ENCODE measurements at places on chromosomes 3 and 15. TPM values are rescaled to one million over a fixed set of nuclear protein-coding genes. Genes with fewer than 3 reads are reported as not detected.

GJD2 gene
- total RNA-seq: not detected

TMEM212 gene
- not detected for total RNA-seq

SLC22A14 gene
- total RNA-seq: 0.08 TPM

WDR5B gene
- total RNA-seq: 4.0 TPM

ACP3 gene
- 0.11 TPM for total RNA-seq

SEMA3G gene
- 12.8 TPM for total RNA-seq

CHRD gene
- total RNA-seq: 5.2 TPM

DNA sequence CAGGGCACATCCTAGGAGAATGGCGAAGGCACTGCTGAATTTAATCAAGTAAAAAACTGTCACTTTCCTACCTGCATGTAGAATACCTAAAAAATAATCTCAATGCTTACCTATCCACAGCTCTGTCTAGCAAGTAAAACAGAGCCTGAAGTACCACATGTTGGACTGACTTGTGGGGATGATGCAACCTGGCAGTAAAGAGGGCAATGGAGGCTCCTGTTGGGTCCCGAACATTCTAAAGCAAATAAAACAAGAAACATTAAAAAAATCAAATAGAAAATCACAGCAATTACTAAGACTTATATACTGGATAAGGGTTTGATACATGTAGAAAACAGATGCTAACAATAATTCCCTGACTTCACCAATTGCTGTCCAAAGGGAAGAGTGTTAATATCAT lies 56.1 kb downstream of the PTPN9 start:
- DNase-seq: no peak

DNA sequence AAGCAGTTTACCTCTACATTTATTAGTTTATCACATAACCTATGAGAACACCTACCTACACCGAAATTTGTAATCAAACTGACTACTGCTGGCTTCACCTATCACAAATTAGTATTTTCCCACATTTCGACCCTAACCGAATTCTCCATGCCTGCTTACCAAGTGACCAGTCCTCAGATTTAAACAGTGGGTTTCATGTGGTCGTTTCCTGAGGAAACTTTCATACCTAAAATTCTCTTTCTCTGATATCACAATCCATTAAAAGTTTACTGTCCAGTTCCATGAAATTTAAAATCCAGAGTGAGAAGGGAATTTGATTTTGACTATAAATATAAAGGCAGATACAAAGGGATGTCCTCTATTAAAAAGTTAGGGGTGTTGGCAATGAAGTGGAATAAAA lies 1.9 kb downstream of the PLOD2 start:
- DNase-seq: no peak

DNA sequence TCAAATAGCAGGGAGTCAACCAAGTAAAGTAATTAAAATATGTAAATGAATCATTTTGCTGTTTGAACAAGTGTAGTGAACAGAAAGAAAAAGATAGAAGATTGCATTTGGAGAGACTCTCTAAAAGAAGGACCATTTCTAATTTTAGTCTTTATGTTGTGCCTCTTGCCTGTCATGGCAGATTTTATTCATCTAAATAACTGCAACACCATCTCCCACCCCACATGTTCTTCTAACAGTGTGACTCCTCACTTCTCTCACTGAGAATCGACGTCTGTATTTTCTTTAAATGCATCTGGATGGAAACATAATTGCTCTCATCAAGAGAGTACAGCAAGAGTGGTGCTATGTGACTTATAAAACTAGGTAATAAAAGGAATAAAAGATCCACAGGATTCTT lies 439.9 kb upstream of the GBE1 start:
- DNase-seq: no peak

DNA sequence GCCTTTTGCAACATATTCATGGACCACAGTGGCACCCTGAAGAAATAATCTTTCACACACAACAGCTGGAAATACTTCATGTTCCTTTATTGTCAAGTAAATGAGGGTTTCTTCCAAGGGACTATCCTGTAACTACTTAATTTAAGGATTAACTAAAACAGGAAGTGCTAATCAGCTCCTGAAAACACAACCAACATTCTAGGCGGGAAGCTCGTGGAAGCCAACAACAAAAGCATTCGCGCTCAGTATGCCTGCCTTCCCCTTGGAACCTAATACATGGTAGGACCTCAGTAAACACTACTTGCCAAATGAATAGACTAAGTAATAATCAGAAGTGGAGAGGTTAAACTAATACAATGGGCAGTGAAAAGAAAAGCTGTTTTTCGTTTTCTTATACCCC lies 300.9 kb downstream of the RORA start:
- DNase-seq: no peak

- DNase-seq: peak; percentile 18
Measured at GRCh38 chr3:25455441-25456132, 27.5 kb downstream of the RARB start.

DNA sequence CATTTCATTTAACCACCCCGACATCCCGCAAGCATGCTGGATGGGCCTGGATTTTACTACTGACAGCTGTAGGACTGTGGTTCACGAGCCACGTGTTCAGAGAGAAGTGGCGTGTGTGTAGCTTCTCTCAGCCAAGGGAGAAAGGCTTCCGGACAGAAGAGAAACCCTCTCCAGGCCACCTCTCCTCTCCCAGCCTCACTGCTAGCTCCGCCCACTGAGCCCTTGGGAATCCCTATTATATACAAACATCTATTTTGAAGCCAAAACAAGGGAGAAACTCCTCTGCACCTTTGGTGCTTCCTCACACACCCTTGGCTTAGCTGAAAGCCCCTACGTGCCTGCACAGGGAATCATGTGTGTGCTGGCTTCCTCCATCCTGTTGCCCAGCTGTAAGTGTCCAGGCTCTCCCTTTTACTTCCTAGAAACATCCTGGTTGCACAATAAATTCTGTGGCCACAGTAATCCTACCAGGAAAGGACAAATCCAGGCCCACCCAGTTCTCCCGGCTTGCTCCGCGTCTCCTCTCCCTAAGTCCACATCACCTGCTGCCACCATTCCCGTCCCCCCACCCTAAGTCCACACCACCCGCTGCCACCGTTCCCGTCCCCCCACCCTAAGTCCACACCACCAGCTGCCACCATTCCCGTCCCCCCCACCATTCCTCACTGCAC lies 30.5 kb downstream of the PCSK6 start:
- no peak for DNase-seq

DNA sequence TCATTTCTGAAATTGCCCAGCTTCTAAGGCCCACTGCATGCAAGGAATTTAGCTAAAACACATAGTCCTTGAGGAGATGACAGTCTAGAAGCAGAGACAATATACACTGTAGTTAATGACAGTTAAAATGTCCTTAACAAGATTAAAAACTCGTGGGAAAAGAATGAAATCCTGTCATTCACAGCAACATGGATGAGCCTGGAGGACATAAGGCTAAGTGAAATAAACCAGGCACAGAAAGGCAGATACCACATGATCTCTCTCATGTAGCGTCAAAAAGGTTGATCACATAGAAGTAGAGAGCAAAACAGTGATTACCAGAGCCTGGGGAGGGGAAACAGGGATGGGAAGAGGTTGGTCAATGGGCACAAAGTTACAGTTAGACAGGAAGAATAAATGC lies 36.3 kb upstream of the GOLGA8J start:
- DNase-seq: no peak

DNA sequence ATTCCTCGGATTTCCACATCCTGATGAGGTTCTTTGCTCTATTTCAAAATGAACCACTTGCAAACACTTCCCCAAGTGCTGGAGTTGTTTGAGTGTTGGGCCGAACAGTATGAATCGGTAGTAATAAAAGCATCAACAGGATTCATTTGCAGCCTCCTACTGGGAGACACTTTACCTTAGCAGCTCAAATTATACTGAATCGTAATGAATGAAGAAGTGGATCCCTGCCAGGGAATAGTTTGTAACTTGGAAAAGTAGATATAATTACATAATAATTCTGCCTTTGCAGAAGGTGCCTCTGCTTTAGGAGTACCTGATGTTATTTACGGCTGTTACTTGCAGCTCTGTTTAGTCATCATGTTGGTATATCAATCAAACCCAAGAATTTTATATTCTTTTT lies 669.1 kb downstream of the CADM2 start:
- no peak for DNase-seq

- no peak for DNase-seq
Measured at GRCh38 chr3:90040554-90040953, 933.1 kb downstream of the EPHA3 start.

DNA sequence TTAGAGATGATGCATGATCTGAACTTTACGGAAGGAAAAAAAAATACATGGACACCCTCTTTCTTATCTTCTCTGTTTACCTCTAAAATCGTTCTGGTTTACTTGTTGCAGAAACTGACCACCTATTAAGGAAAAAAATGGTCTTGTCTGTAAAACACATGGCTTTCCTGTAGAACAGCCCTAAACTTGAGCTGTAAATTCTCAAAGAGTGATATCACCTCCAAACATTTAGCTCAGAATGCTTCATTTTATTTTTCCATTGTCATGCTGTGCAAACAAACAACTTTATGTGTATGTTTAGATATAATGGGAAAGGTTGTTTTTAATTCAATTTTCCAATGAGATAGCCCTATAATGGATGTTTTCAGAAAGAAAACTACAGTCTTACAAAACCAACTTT lies 237.4 kb upstream of the NR2F2 start:
- DNase-seq: no peak

DNA sequence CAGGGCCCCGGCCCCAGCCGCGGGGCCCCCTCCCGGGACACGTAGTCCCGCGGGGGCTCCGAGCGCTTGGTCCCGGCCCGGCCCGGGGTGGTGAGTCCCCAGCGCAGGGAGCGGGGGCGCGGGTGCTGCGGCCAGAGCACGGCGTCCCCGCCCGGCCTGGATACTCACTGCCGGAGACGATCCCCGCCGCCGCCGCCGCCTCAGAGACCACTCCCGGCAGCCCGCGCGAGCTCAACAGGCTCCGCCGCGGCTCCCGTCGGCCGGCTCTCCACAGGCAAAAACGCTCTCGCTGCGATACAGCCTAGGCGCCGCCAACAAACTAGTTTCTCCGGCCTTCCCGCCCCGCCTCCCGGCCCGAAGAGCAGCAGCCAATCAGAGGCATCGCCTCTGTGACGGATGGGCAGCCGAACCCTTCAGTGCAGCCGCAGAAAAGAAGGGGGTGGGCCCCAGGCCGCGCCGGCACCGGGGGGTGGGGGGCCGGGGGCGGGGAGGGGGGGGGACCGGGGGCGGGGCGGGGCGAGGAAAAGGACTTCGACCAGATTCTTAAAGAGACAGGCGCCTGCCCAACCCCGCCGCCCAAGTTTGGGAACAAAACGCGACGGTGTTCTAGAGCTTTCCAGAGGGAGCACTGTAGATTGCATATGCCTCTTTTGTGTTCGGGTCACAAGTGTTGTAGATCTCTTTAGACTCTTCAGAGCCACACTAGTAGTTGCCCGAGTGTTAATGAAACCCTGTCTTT lies at the start of gene KLHL25:
TSS of gene KLHL25 (minus strand) at position 328 of the 739 bp plus-strand sequence. CDS start 25,115 bp downstream, outside the sequence.
- peak; percentile 97 for DNase-seq

GRCh38 chr15:91908391-91908790 lies 54.9 kb downstream of the SLCO3A1 start:
- DNase-seq: no peak

DNA sequence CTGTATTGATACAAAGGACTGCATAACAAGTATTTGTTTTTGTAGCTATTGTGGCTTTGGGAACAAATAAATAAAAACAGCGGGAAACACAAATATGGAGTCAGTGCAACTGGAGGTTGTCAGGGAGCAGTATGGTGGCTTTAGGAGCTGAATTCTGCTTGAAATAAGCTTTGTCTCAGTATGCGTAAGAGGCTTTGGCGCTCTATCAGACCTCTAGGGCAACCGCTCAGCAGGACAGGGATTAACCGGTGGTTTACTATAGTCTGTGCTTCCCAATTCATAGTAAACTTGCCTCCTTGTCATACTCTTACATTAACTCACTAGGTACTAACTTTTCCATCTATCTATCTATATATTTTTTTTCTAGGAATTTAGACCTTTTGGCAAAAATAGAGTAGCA lies 104.6 kb downstream of the ZIC1 start:
- no peak for DNase-seq

- no peak for DNase-seq
Measured at GRCh38 chr3:129054605-129055104, 5.9 kb upstream of the GP9 start.

GRCh38 chr3:49100046-49100615 lies 4.4 kb downstream of the QARS1 start:
- DNase-seq: no peak

DNA sequence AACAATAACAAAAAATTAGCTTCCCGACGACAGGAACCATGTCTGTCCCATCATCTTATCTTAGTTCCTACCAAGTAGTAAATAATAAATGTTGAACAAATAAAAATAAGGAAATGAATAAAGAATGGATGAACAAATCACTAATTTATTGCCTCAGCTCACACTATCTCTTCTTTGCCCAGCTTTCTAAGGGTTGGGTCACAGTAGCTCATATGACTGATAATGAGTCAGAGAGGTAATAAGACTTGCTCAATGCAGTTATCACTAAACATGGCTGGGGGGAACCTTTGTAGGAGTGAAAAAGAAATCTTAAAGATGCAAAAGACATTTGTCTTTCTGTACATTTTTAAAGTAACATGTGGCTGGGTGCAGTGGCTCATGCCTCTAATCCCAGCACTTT lies 182.2 kb downstream of the WDR76 start:
- DNase-seq: no peak

DNA sequence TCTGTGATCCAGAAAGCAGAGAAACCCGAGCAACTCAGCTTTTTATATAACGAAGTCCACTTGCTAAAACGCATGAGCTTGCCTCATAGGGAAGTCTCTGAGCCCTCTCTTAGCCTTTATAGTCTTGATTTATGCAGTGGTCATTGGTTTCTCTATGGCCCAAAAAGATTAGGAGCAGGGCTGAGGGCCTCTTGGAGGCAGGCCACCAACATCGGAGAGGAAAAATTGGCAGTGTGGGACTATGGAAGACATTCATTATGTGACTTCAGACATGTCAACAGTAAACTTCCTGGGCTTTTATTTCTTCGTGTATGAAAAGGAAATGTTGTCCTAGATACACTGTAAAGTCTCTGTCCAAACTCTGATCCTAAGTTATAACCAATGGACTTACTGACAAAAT lies 13.5 kb downstream of the RAB8B start:
- DNase-seq: no peak

GRCh38 chr15:91880373-91880772 lies 26.9 kb downstream of the SLCO3A1 start:
- DNase-seq: no peak

DNA sequence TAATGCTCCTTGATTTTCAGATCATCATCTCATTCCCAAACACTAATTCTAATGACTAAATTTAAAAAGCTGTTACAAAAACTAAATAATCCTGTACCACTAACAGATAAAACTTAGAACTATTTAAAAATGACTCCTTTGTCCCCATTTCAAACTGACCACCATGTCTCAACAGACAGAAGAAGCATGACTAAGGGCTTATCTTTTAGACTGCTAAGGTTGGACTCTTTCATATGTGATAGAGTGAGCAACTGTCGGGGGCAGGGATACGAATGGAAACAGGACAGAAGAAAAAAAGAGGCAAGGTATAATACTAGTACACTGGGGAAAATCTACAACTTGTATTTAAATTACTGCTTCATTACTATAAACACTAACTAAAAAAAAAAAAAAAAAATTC lies 23.3 kb downstream of the SNX4 start:
- DNase-seq: no peak

- no peak for DNase-seq
Measured at GRCh38 chr15:33451385-33451784, 140.6 kb downstream of the RYR3 start.

GRCh38 chr15:83320404-83320803 lies 35.9 kb upstream of the BNC1 start:
- DNase-seq: no peak

- no peak for DNase-seq
Measured at GRCh38 chr3:155270063-155270462, 23.4 kb downstream of the STRIT1 start.

All from psoas muscle (tissue), 8 donors.